ENCODE measurements at places on chromosomes 16 and 17.

DNA sequence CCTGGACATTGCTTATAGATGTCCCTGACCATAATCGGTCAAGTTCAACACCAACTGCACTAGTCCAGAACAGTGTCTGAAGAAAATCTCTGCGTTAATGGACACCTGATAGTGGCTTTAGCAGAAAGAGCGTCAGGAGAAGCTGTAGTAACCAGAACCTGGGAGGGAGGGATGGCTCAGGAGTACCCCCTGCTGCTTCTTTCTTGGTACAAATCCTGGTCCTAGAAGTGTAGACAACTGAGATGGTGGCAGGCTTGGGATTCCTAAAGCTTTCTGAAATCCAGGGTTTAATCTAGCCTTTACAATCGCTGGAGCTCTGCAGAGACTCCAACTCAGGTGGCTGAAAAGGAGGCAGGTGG is 5.4 kb downstream of the MAP3K14 start:
- DNase-seq, result no peak

DNA sequence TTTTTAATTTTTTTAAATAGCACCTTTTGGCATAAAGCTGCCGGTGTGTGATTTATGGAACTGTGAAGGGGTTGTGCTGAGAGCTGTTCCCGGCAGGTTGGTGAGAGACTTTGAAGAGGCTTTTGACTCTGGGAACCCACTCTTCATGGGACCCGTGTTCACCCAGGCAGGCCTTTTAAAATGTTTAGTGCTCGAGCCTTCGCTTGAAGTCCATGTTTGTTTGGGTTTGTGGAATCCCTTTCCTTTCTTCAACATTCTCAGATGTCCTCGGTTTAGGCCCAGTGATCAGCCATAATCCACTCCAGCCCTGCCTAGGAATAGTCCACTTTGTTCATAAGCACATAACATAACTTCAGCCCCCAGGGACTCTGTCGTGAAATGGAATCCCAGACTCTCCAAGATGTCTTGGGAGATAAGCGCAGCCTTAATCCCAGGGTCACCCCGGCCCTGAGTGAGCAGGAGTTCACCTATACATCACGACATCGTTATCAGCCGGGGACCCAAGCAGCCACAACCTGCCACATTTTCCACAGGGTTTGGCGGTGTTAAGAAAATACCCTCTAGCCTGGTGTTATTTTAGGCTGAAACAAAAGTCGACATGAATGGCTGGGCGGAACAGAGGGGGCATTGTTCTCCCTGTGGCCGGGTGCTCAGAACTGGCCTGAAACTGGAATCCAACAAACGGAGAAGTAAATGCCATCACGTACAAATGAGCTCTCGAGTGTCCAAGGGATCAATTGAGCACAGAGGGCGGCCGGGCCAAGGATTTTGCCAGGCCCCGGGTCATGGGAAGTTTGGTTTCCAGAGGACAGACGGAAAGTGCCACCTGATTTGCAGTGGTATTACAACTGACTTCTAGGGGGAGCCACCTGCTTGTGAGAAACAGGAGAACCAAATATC is 145.7 kb upstream of the IRX3 start:
- no peak for DNase-seq

GRCh38 chr16:28172336-28172735 is 39.4 kb downstream of the XPO6 start:
- DNase-seq, result no peak

DNA sequence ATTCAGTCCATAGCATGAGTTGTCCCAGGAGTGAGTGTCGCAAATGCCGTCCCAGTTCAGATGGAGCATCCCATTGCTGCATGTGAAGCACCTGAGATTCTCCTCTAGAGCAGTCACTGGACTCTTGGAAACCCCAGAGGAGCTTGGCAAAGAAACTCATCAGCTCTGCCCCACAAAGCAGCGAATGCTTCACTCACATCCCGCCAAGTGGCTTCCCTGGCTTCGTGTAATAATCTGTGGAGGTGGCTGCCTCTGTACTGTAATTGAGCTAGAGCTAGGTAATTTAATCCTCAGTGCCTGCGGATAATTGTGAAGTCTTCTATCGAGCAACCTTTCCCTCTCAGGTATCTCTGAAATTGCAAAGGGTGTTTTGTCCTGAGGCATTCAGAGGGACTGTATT is 107.1 kb downstream of the SNX29 start:
- DNase-seq, result no peak

GRCh38 chr17:41967141-41967920 is 736 bp downstream of the CNP start:
- no peak for DNase-seq

- no peak for DNase-seq
Measured at GRCh38 chr17:22128171-22128570, 435.8 kb downstream of the KCNJ18 start.

- DNase-seq, result no peak
Measured at GRCh38 chr17:75457047-75457654, 716 bp downstream of the TMEM94 start.

GRCh38 chr16:14496047-14496770 is 133.9 kb downstream of the PARN start:
- no peak for DNase-seq

DNA sequence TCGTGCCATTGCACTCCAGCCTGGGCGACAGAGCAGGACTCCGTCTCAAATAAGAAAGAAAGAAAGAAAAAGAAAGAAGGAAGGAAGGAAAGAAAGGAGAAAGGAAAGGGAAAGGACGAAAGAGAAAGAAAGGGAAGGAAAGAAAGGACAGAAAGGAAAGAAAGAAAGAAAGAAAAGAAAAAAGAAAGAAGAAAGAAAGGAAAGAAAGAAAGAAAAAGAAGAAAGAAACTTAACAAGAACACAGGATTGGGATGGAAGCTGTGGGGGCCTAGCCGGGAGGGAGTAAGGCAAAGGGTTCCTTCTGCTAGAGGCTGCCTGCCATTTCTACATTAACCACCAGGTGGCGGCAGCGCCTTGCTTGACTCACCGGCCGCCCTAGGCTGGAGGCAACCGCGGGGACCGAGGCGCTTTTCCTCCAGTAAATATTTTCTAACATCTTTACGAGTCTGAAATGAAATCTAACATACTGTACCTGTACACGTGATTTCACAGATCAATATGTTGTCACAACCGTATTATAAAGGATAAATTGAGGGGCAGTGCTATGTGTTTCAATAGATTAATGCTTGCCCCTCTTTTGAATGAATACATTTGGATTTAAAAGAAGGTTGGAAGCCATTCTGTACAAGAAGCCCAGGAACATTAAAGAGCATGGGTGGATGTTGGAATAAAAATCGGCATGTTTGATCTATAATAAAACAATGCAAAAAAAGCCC is 6.1 kb downstream of the GJD3 start:
- no peak for DNase-seq

DNA sequence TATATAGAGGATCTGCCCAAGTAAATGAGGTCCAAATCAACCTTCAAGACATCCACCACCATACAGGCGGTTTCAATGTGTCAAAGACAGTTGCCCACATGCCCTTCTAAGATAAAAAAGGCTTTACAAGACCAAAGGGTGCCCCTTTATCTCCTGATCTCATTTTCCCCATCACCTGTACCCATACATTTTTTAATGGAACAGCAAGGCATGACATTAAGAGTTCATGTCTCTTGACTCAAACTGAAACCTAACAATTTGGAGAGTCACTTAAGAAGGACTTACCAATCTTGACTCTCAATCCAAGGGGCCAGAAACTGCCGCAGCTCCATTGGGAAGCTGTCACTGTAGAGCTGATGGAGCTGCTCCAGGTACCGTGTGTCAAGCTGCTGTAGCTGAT is 40.1 kb downstream of the STAT3 start:
- DNase-seq, result no peak

DNA sequence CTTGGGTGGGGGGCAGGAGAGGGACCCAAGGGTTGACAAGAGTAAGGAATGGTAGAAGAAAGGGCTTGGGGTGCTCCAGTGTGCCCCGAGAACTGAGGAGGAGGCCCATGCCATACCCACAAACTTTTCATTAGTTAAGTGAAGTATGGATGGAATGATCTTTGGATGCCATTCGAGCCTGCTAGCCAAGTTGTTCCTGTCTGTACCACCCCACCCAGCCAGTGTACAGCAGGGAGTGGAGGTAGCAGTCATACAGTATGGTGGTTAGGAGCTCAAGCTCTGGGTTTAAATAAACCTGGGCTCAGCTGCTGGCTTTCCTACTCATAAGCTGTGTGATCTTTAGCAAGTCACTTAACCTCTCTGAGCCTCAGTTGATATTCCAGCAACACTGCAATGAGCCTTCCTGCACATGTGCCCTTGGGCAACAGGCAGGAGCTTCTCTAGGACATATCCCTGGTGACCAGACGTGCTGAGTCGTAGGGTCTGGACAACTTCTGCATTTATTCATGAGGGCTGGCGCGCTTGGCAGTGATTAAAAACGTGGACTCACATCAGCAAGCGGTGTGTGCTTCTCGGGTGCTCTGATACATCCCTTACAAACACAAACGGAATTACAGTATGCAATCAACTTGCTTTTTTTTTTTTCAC is 22.9 kb downstream of the ITPRIPL2 start:
- DNase-seq, result no peak

DNA sequence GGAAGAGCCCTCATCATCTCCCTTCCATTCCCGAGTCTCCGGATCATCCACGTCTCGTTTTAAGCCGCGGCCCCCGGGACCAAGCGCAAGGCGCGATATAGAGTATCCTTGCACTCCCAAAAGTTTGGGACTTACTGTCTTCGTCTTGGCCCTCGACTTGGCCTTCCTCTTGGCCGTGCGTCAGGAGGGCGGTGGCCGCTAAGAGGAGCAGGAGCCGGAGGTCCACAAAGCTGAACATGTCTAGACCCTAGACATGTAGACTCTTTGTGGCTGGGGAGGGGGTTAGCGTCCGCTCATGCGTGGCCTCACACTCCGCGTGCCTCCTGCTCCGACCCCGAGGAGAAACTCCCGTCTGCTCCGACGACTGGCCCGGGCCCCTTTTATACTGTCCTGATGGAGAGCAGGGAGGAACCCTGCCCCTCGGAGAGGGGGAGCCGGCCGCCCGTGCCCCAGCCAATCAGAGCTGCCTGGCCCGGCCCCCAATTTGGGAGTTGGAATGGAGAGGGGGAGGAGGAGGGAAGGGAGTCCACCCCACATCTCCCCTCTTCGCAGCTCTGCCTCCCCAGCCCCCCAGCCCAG is at the start of gene COL1A1:
TSS of gene COL1A1 (minus strand) at position 356 of the 579 bp plus-strand sequence. CDS start at position 238, 118 bp downstream.
- DNase-seq, result no peak

DNA sequence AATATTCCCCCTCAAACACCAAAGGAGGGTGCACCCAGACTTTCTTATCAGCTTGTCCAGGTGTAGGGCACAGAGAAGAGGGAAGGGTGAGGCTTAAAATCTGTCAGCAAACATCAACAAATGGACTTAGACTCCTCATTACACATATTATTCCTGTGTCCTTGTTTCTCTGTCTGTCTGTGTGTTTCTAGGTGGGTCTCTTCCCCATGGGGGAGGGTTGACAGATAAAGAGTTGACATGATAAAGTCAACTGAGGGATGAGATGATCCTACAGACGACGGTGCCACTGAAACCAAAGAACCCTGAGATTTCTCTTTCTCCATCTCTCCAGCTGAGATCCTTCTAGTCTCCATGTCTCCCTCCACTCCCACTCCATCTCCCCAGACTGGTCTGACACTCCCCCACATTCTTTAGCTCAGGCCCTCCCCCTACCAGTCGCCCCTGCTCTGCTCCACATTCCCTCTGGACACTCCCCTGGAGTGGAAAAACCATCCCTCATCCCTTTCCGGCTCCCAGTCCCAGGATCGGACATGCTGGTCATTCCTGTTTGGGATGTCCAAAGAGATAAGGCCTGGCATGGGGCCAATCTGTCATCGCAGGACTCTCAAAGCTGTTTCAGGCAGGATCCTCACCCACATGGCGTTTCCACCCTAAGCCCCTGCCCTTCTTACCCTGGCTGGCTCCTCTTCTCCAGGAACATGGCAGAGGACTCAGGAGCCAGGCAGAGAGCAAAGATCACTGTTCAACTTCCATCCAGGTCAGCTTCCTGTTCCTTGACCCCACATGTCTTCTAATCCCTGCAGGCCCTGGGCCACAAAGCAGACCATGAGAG is 2.9 kb upstream of the ITGA3 start:
- no peak for DNase-seq

DNA sequence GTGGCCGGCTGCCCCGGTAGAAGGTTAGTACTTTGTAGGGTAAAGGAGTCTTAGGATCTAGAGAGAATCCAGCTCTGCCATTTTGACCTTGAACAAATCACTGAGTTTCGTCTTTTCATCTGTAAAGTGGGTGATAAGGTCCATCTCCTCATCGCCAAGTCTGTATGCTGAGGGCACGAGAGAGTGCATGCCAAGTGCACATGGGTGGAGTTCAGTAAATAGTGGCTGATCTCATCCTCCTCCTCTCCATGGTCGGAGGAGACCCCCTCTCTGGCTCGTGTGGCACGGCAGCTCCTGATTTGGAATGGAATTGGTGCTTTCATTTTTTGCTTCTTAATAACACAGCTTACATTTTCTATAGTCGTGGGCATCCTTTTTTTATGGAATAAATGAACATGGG is 30.7 kb downstream of the MYH3 start:
- DNase-seq, result no peak

DNA sequence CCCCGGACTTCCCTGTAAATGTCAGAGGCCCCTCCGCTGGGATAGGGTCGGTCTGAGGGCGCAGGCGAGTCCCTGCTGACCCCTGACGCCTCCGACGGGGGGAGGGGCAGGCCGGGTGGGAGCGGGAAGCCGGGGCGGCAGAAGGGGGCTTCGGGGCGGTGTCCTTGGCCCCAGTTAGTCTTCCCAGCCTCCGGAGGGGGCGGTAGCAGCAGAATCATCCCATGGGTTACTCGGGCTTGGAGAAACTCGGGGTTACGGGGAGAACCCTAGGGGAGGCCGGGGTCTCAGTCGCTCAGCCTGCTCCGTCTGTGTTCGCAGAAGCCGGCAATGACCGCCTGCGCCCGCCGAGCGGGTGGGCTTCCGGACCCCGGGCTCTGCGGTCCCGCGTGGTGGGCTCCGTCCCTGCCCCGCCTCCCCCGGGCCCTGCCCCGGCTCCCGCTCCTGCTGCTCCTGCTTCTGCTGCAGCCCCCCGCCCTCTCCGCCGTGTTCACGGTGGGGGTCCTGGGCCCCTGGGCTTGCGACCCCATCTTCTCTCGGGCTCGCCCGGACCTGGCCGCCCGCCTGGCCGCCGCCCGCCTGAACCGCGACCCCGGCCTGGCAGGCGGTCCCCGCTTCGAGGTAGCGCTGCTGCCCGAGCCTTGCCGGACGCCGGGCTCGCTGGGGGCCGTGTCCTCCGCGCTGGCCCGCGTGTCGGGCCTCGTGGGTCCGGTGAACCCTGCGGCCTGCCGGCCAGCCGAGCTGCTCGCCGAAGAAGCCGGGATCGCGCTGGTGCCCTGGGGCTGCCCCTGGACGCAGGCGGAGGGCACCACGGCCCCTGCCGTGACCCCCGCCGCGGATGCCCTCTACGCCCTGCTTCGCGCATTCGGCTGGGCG is 542 bp downstream of the GUCY2D start:
- DNase-seq, result no peak

Data from non-pigmented ciliary epithelial cell (primary cell).